ENCODE measurements at places on chromosomes 11 and 22. TPM values are rescaled to one million over a fixed set of nuclear protein-coding genes. Genes with fewer than 3 reads are reported as not detected.

DNA sequence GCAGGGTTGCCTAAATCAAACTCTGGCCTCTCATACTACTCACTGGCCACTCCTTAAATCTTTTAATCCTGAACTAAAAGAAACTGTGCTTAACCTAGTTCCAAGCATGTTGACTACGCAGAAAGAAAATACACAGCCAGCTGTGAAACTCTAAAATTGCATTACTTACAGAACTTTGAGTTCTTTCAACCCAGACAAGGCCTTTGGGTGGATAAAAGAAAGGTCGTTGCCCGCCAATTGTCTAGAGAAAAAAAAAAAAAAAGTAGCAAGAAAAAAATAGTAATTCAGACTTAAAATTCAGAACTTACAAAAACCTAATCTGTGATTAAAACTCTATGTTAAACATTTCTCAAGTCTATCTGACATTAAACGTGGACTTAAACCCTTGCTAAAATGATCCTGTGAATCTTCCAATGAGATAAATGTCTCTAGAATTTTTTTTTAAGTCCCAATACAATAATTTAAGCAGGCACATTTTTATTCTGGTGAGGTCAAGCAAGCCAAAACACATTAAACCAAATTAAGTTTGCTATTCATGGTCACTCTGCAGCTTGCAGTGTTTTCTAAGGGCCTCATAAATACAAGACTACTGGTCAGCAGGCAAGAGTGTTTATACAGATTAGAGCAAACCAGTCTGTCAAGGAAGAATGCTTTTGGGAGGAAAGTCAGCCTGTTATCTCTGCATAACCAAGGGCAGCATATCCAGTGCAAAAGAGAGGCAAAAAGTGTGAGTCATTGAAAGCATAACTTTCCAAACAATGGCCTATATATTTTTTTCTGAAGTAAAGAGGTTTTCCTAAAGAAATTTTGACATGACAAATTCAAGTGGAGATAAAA lies 29.5 kb upstream of the CCDC34 start:
- H3K4me3 ChIP-seq, result no peak overlapping the region
- DNase-seq, result no peak
- no peaks in the 10 kb centered on the region for H3K4me1 ChIP-seq
- H3K27me3 ChIP-seq, result no peaks in the 10 kb centered on the region
- no peaks in the 10 kb centered on the region for H3K36me3 ChIP-seq

DNA sequence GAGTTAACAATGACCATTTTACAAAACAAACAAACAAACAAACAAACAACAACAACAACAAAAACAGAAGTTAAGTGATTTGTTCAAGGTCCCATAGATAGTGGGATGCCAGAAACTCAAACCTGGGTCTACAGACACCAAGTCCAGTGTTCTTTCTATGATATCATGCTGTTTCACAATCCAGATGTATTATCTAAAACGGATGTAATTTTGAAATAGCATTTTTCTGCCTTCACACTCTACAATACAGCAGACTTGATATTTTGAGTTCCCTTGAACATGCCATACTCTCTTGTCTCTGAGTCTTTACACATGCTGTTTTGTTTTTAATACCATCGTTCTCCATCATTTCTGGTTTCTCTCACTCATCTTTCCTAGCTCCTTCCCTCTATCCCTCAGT lies 104.5 kb downstream of the RELT start:
- no peak for DNase-seq
- H3K4me1 ChIP-seq, result no peaks in the 10 kb centered on the region
- no peaks in the 10 kb centered on the region for H3K27me3 ChIP-seq
- H3K27ac ChIP-seq, result no peak overlapping the region
- H3K36me3 ChIP-seq, result no peaks in the 10 kb centered on the region

GRCh38 chr11:128530118-128531074 lies 57.0 kb downstream of the ETS1 start:
- peaks cover 32% of the 10 kb centered on the region for H3K4me1 ChIP-seq
- no peaks in the 10 kb centered on the region for H3K27me3 ChIP-seq
- no peak overlapping the region for H3K4me3 ChIP-seq
- H3K27ac ChIP-seq, result no peak overlapping the region

GRCh38 chr22:42565956-42566355 lies 12.2 kb downstream of the SERHL2 start:
- H3K36me3 ChIP-seq, result no peaks in the 10 kb centered on the region
- no peak overlapping the region for H3K27ac ChIP-seq
- no peak for DNase-seq
- H3K27me3 ChIP-seq, result no peaks in the 10 kb centered on the region
- H3K4me1 ChIP-seq, result no peaks in the 10 kb centered on the region

DNA sequence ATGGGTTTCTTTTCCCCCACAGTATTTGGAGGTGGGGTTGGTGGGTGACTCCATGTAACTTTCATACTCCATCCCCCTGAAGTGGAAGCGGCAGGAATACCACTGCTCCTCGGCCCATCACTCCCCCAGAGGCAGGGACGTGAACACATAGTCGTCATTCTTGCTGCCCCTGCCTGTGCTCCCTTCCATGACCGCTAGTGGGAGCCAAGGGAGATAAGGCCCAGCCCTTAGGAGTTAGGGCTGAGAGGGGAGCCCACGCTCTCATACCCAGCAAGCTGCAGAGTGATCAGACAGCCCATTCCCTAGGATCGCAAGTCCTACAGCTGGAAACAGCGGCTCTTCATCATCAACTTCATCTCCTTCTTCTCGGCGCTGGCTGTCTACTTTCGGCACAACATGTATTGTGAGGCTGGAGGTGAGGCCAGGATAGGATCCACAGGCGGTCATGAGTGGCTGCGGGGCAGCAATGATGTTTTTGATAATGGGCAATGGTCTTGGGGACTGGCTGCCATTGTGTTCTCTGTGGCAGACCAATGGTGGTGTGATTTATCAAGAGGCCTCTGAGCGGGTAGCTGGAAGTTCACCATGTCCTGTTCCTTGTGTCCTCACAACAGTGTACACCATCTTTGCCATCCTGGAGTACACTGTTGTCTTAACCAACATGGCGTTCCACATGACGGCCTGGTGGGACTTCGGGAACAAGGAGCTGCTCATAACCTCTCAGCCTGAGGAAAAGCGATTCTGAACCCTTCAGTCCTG lies 15.9 kb downstream of the RHOG start:
- H3K4me1 ChIP-seq, result peaks cover 30% of the 10 kb centered on the region
- H3K4me3 ChIP-seq, result no peak overlapping the region
- peak; percentile 82 for DNase-seq
- no peaks in the 10 kb centered on the region for H3K27me3 ChIP-seq
- H3K27ac ChIP-seq, result peak overlapping the region; percentile 10

DNA sequence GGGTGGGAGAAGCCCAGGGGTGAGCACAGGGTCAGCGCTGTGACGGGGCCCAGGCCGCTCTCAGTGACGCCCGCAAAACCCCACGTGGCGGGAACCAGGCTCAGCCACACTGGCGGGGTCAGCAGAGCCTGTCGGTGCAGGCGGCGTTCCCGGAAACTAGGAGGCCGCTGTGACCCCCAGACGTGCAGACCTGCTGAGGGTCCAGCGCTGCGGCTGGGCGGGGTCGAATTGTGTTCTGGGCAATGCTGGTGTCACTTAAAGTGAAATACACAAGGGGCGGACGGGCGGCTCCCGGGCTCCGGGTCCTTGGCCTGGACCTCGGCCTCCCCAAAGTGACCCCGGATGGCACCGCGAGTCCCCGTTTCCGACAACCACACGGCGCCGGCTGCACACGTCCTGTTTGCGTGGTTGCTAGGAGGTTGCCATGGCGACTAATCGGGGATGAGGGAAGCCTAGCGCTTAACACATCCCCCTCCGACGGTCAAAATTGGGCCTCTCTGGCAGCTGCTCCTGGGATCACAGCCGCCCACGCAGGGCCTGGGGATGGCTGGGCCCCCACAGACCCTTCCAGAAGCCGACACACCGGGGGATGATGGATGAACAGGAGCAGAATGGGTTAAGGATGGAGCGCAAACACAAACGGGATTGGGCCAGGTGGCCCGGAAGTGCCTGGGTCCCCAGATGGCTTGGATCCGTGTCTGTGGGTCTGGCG lies 81.7 kb upstream of the PRR5 start:
- H3K4me1 ChIP-seq, result peaks cover 42% of the 10 kb centered on the region
- H3K27me3 ChIP-seq, result no peaks in the 10 kb centered on the region

DNA sequence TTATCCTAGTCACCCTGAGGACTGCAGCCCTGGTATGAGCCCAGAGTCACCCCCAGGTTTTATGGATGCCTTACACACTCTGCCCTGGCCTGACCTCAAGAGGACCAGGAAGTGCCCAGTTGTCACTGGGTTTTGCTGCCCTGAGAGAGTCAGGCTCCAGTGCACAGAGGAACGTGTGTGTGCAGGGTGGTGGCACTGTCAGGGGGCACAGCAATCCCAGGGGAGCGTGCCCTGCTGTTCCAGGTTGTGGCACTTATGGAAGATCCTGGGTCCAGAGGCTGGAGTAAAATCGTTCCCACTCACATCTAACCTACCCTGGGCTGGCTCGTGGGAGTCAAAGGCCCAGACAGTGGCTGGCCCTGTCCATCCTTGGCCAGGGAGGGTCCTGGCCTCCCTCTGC lies 7.6 kb downstream of the APOBEC3A start:
- no peaks in the 10 kb centered on the region for H3K36me3 ChIP-seq
- no peak overlapping the region for H3K4me3 ChIP-seq
- DNase-seq, result no peak
- H3K27me3 ChIP-seq, result no peaks in the 10 kb centered on the region
- H3K27ac ChIP-seq, result no peak overlapping the region

DNA sequence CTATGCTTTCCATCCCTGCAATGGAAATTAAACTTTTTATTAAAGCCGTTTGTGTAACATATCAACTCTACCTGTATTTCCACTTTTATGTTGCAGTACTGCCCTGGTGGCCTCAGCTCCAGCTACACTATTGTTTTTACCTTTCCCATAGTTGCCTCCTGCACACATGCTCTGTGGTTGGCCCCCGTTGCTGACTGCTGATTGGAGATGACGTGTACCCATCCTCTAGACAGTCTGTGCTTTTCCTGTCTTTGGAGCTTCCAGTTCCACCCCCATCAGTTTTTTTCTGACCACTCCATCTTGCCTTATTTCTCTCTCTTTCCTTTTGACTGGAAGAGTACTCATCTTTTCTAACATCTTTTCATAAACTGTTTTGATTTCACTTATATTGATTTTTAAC lies 123.8 kb downstream of the TEAD1 start:
- DNase-seq, result no peak
- H3K4me1 ChIP-seq, result no peaks in the 10 kb centered on the region
- no peak overlapping the region for H3K27ac ChIP-seq
- H3K36me3 ChIP-seq, result no peaks in the 10 kb centered on the region

DNA sequence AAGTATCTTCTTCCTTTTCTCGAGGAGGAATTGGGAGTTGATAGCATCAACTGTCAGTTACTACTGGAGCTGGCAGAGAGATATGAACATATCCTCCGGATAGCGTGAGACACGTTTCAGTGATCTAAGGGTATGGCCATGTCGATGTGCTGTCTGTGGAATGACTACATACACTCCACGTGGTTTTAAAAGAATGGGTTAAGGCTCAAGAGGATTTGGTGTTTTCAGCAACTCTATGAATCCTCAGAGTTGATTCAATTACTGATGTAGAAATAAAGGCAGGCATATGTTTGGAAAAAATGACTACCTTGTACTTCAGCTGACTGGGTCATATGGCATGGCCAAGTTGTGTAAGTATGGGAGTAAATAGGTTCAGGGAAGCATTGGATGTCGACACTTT lies 22.9 kb downstream of the MMP13 start:
- no peak overlapping the region for H3K27ac ChIP-seq
- no peaks in the 10 kb centered on the region for H3K4me1 ChIP-seq
- DNase-seq, result no peak

OR51I1 gene
- not detected for total RNA-seq

OLFML1 gene
- not detected for total RNA-seq

PIWIL4 gene
- 1.4 TPM for total RNA-seq

OR9G1 gene
- not detected for total RNA-seq

LARGE1 gene
- 0.14 TPM for total RNA-seq

All from CD4-positive, alpha-beta T cell (primary cell).